NCI-H526 treated with DMSO at 0.1 percent for 48 hours (cell line): ENCODE measurements at places on chromosomes 11 and 22.

- DNase-seq, result no peak
These were observed 268.3 kb downstream of the MN1 start for GRCh38 chr22:27533105-27533745.

GRCh38 chr11:17638311-17638710 lies 81.1 kb upstream of the MYOD1 start:
- DNase-seq, result no peak

DNA sequence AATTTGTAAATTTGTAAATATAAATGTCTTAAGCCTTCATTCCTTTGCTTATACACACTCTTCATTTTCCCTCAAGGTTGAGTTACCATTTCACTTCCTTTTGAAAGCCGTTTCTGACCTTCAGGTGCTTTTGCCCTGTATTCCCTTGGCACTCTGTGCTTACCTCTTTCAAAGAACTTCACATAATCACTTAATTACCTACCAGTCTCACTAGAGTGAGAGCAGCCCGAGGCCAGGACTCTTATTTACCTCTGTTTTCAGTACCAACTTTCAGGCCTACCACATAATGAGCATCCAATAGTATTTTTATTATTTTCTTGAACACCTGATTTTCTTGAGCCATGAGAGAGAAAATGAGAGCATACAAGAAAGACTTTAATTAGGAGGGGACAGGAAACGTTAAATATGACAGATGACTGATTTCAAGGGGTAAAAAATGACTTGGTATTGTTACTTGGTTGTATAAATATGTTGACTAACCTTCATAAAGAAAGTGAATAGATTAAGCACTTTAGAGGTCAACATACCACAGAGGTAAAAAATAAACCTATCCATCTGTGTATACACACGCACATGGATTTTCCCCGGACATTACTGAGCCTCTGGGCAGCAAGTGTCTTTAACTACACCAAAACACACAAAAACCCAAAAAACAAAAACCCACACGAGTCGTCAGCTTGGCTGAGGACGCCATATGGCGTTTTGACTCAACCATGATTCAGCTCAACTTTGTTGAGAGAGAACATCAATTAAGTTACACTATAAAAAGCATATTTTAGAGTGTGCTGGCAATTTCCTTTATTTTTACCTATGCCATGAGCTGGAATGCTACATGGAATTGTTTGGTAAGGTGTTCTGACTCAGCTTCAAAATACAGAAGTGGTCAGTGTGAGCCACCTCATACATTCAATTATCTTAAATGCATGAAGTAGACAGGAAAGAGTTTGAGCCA lies 7.6 kb downstream of the ATXN10 start:
- DNase-seq, result no peak

- DNase-seq, result no peak
These were observed 198.3 kb downstream of the CASP12 start for GRCh38 chr11:104699981-104700380.

DNA sequence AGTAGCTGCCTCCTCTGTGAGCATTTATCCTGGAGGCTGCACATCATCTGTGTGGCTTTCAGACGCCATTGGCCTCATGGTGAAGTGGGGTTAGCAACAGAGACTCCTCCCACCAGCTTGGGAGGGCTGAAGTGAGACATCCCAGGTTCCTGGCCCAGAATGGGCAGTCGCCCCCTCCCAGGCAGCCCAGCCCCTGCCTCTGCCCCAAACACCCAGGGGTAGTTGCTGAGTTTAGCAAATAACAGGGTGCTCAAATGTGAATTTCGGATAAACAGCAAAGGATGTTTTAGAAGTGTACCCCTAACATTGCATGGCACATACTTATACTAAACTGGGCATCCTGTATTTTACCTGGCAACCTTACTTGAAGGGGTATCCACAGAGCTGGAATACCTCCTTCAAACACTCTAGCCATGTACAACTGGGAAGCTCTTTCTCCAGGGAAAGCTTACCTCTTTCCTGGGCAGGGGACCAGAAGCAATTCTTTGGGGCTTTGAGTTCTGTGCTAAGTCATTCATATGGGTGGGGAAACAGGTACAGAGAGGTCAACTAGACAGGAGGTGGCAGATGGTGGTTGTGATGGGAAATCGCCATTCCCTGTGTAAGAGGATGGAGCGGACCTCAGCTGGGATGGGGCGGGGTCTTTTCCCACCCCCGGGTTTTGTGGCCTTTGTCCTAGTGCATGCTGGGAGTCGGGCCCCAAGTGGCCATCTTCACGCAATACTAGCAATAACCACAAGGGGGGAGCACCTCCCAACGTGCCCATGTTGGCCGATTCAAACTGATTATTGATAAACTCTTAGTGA lies 19.3 kb downstream of the MTFP1 start:
- DNase-seq, result peak; percentile 27
